ENCODE measurements at places on chromosomes 3 and 15.
A peak's percentile ranks its signal among the peaks of the same experiment; 100 is the strongest.

GRCh38 chr15:101008158-101009139 lies 89.3 kb downstream of the LRRK1 start:
- DNase-seq, result peak; percentile 80

DNA sequence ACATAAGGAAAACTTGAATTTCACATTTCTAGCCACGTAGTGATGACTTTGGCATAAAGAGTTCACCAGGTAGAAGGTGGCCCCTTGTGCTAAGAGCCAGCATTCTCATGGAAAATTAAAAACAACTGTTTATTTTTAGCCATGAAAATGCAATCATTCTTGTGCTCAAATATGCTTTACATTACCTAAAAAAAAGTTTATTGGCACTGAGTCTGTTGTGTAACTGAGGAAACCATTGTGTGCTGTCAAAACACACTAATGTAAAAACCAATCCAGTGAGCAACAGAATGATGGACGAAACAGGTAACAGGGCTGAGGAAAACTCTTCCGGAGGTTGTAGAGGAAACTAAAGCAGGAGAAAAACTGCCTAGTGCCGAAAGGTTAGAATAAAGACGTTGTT lies 287.0 kb upstream of the TMC3 start:
- DNase-seq, result no peak

GRCh38 chr3:129738172-129738571 lies 131.7 kb upstream of the PLXND1 start:
- DNase-seq, result no peak

- no peak for DNase-seq
Measured at GRCh38 chr3:8816106-8816505, 46.7 kb upstream of the OXTR start.

GRCh38 chr3:178485756-178486155 lies 50.5 kb upstream of the KCNMB2 start:
- DNase-seq, result no peak

GRCh38 chr3:148333091-148333490 lies 364.6 kb upstream of the AGTR1 start:
- no peak for DNase-seq

DNA sequence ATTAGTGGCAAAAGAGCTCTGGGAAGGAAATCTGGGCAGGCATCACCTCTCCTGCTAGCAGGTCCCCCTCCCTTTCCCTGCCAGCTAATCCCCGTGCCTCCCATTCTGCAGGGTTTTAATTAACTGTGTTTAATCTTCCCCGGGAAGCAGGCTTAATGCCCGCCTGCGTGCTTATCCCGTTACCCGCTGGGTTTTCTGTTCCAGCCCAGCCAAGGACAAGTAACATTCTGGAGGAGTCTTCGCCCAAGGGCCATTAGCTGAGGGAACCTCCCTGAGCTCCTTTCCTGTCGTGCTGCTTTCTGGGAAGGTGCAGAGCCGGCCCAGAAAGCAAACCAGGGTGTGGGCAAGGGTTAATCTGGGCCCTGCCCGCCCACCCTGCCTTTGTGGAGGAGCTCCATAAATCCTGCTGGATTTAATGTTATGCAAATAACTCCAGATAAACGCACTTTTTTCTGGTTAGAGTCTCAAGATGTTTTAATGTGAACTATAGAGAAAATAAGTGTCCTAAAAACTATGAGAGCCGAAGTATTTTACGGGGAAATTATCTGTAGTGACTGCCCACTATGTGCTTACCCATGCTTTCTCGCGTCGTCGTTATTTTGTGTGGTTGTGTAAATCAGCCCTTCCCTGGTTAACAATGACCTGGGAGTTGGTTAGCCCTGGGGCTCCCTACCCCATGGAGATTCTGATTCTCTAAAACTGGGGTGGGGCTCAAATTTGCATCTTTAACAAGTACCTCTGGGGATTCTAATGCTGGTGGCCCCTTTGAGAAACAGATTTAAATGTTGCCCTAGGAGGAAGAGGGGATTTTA lies 25.9 kb downstream of the TRIM71 start:
- DNase-seq, result no peak

DNA sequence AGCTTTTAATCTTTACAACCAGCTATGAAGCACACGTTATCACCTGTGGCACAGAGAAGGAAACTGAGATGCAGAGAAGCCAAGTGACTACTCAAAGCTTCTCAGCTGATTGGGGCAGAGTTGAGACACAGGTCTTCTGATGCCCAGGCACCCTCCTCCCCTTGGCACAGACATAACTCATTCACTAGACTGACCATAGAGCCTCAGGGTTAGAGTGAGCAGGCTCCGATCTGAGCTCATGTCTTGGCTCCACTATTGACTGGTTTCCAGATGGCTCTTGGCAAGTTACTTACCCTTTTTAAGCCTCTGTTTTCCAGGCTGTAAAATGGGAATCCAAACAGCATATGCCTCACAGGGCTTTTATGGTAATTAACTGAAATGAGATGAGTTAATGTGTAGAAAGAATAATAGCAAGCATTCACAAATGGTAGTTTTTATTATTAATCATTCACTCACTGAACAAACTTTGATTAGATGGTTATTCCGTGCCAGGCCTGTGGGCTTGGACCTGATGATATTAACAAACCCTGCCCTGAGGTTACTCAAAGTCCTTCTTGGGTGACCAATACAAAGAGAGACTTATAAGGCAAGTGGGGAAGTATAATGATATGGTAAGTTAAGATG lies 184.3 kb downstream of the ANXA2 start:
- DNase-seq, result no peak

DNA sequence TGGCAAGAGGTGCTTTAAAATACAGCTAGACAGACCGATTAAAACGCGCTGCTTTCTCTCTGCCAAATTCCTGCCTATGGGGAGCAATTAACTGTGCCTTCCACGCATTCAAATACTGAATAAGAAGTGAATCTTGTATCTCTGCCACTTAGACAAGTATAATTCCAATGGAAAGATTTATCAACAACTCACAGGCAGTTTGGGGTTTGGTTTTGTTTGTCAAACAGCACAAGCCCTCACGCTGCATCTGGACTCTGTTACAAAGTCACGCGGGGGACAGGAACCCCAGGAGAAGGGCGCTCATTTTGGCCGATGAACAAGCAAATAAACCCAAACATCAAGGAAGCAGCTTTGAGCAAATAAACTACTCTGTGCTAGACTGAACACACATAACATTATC lies 61.8 kb upstream of the TMCO5A start:
- no peak for DNase-seq

GRCh38 chr15:67164811-67165253 lies 89.6 kb downstream of the AAGAB start:
- DNase-seq, result peak; percentile 73

GRCh38 chr3:112394003-112394640 lies 61.2 kb downstream of the CD200 start:
- DNase-seq, result no peak

GRCh38 chr3:72591522-72592421 lies 256.5 kb downstream of the SHQ1 start:
- DNase-seq, result no peak

GRCh38 chr3:36219398-36219797 lies 160.9 kb upstream of the STAC start:
- DNase-seq, result peak; percentile 6

- DNase-seq, result no peak
Measured at GRCh38 chr3:197376020-197376419, 77.6 kb upstream of the DLG1 start.

DNA sequence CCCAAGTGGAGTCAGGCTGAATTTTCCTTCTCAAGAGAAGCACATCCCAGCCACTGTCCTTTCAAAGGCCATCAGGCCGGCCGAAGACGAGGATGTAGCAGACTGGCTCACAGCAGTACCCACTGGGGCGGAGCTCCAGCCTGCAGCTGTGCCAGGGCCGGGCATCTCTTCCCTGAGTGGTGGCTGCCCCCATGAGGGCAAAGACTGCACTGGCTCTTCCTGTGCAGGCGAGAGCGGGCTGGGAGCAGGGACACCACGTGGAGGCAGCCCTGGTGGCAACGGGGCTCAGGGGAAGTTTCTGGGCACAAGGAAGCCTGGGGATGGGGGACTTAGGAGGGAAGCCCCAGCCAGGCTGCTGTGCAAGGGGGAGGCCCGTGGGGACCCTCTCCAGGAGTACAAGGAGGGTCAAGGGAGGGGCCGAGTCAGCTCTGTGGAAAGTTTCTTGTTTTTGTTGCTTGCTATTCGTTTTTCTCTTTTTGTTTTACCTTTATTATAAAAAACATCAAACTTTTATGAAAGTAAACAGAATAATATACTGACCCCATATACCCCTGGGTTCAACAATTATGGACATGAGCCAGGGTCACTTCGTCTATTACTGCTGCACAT lies 66.1 kb downstream of the RPN1 start:
- peak; percentile 84 for DNase-seq

- DNase-seq, result no peak
Measured at GRCh38 chr3:116939091-116939490, 229.5 kb downstream of the TUSC7 start.

GRCh38 chr15:89149501-89150101 lies 61.3 kb downstream of the ABHD2 start:
- no peak for DNase-seq

DNA sequence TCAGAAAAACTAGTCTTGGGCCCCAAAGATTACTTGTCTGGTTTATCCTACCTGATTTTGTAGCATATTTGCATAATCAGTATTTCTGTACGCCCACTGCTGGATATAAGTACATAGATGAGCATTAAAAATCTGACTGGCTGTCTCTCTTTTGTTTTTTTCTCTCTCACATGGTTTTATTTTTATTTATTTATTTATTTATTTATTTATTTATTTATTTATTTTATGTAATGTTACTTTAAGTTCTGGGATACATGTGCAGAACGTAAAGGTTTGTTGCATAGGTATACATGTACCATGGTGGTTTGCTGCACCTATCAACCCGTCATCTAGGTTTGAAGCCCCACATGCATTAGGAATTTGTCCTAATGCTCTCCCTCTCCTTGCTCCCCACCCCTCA lies 31.9 kb downstream of the C2CD4B start:
- DNase-seq, result no peak

DNA sequence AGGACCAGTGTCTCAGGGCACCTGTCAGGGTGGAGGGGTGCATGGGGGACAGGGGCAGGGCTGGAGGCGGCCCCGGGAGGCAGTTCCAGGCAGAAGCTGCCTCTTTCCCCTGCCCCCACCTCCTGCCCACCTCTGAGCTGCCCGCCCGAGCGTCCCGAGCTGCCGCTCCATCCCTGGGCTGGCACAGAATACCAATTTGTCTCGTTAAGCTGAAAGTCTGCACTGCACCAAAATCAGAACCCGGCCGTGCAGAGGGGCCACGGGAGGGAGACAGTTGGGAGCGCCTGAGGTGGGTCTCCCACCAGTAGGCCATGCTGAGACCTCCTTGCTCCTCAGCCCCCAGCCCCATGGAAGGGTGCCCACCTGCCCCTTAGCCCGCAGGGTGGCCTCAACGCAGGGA lies 1.3 kb upstream of the ATP2B2 start:
- DNase-seq, result no peak

DNA sequence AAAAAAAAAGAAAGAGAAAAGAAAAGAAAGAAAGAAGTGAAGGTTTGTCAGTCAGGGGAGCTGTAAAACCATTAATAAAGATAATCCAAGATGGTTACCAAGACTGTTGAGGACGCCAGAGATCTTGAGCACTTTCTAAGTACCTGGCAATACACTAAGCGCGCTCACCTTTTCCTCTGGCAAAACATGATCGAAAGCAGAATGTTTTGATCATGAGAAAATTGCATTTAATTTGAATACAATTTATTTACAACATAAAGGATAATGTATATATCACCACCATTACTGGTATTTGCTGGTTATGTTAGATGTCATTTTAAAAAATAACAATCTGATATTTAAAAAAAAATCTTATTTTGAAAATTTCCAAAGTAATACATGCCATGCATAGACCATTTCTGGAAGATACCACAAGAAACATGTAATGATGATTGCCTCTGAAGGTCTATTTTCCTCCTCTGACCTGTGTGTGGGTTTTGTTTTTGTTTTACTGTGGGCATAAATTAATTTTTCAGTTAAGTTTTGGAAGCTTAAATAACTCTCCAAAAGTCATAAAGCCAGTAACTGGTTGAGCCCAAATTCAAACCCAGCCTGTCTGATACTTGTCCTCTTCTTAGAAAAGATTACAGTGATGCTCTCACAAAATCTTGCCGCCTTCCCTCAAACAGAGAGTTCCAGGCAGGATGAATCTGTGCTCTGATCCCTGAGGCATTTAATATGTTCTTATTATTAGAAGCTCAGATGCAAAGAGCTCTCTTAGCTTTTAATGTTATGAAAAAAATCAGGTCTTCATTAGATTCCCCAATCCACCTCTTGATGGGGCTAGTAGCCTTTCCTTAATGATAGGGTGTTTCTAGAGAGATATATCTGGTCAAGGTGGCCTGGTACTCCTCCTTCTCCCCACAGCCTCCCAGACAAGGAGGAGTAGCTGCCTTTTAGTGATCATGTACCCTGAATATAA lies 2.0 kb downstream of the B2M start:
- peak; percentile 52 for DNase-seq

DNA sequence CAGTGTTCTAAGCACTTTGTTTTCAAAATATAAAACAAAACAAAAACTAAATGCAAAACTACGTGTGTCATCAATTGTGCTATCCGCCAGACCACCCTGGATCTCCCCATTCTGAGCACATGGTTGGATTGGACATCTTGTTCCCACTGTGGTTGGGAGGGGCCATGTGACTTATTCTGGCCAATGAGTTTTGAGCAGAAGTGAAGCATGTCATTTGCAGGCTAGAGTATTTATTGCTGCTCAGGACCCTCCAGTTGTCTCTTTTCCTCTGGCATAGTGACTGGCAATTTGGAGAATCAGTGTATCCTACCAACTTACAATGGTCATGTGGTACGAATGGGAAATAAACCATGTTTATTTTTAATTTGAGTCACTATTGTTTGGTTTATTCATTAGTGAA lies 70.2 kb upstream of the ST8SIA2 start:
- no peak for DNase-seq

DNA sequence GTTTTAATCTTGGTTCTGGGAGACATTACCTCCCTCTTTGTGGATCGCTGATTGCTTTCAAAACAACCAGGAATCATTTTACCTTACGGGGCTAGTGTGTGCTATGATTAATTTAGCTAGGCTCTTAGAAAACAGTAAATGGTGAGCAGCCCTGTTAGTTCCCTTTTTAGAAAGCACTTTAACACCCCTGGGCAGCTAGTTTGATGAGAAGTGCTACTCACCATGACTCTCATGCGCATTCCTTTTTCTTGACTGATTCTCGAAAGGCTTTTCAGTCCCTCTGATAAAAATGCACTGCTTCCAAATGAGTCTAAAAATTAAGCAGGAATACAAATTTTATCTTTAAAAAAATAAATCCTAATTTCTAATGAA lies 75.3 kb upstream of the LEKR1 start:
- DNase-seq, result no peak

DNA sequence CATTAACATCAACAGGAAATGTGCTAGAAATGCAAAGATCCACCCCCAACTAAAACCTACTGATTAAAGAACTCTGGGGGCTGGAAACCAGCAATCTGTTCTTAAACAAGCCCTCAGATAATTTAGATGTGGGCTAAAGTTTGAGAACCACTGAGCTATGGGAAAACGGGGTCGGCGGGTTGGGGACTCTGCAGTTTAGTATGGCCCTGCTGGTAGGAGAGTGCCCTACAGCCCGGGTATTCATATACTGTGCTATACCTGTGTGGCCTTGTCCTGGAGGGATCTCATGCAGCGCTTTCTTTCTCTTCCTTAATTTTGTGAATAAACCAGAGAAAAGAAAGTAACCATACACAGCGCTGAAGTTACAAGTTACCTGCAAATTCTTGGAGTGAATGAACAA lies 189.7 kb upstream of the GBE1 start:
- DNase-seq, result no peak

Data from lung microvascular endothelial cell (primary cell).